NCI-H524 treated with DMSO at 0.1 percent for 48 hours (cell line): ENCODE measurements at places on chromosomes 2 and 18.

DNA sequence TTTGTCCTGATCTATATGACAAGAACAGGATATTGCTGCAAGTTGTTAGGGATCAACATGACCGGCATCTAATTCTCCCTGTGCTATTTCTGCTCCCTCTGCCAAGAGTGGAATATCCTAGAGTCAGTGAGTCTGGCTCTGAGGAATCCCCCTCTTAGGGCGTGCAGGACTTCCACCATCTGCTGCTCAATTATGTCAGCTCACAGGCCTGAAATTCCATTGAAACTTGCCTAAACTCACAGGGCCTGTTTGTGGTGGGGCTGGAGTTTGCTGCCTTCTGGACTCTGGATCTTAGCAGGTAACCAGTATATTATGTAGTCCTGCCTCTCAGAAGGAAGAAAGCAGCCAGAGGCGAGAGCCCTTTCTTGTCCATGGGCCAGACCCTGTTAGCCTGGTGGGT lies 323.0 kb downstream of the TSN start:
- peak; percentile 84 for DNase-seq

GRCh38 chr18:76075777-76076176 lies 419.3 kb downstream of the ZNF516 start:
- no peak for DNase-seq

GRCh38 chr2:109061736-109062135 lies 67.3 kb upstream of the SH3RF3 start:
- DNase-seq, result no peak

GRCh38 chr2:137888845-137889244 lies 75.4 kb upstream of the HNMT start:
- DNase-seq, result peak; percentile 40

- DNase-seq, result no peak
Observed at GRCh38 chr2:168708080-168708479, 94.4 kb upstream of the NOSTRIN start.

GRCh38 chr18:12155996-12156395 lies 62.4 kb downstream of the ANKRD62 start:
- DNase-seq, result no peak

DNA sequence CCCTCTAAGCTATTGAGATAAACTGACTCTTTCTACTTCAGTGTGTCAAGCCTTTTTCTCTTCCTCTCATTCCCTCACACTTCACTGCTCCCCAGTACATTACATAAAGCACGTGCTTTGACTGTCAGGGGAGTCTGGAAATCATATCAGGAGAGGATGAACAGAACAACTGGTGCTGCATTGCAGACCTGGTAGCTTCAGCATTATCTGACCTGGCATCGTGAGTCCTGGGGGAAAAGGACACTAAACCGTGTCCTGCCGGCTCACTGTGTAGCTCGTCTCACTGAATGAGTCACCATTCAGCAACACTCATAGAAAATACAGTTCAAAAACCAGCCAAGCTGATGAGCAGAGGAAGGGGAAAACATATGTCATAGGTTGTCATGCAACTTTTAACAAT lies 108.5 kb upstream of the UNC80 start:
- DNase-seq, result no peak

DNA sequence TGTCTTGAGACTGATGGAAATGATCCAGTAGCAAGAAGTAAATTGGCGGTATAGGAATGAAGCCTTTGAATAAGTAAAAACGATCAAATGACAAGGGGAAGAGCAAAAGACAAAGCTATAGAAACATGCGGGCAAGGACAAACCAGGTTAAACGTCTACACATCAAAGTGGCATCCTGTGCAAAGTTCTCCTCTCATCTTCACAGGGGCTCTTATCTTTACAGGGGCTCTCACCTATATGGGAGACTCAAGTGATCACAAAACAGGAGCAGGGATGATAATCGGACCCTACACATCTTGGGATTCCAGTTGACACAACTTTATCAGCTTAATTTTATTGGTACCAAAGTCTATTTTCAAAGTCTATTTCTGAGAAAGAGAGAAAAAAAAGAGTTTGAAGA lies 1778.9 kb upstream of the CELF4 start:
- no peak for DNase-seq

- peak; percentile 38 for DNase-seq
Observed at GRCh38 chr2:74708296-74708695, 54.2 kb downstream of the SEMA4F start.

GRCh38 chr2:212959471-212960117 lies 191.8 kb downstream of the IKZF2 start:
- DNase-seq, result no peak

DNA sequence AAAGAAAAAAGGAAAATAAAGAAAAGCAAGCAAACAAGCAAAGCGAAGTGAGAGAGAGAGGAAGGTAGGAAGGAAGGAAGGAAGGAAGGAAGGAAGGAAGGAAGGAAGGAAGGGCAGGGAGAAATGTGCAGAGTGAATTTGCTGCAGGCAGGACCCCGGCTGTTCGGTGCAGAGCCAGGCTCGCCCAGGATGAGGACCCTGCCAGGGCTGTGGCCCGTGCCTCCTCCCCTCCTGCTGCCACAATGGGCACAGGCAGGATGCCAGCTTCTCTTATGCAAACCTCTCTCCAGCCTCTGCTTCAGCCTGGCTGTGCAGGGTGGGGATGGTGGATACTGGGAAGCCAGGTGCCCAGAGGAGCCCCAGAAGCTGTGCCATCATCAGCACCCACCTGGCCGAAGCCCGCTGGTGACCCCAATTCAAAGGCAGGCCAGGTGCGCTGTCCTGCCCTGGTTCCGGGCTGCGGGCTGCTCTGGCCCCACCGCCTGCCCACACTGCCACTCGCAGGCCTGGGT lies 3.2 kb downstream of the GPR17 start:
- no peak for DNase-seq

DNA sequence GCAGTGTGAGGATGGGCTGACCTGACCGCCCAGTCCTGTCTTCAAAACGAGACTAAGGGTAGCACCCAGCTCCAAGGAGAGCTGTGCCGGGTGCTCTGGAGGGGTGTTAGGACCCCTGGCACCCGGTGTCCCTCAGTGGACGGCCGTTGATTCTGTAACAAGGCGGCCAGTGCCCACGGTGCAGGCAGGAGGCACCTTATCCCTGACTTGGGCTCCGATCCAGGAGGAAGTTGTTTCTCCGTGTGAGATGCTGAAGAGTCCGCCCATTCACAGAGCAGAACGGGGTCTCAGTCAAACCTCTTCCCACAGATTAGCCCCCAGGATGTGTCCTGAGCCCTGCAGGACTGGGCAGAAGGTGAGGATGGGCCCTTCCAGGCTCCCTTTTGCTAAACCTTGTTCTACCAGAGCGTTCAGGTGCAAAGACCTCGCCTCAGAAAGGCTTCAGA lies 123.0 kb downstream of the NFATC1 start:
- DNase-seq, result no peak

DNA sequence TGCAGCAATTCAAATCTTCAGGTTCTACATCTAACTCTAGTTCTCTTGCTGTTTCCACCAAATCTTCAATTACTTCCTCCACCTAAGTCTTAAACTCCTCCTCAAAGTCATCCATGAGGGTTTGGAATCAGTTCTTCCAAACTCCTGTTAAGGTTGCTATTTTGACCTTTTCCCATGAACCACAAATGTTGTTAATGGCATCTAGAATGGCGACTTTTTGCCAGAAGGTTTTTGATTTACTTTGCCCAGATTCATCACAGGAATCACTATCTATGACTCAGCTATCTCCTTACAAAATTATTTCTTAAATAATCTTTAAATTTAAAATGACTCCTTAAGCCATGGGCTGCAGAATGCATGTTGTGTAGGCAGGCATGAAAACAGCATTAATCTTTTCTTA lies 368.9 kb upstream of the TNP1 start:
- no peak for DNase-seq

- no peak for DNase-seq
Observed at GRCh38 chr2:202378662-202379358, 2.7 kb downstream of the BMPR2 start.

- no peak for DNase-seq
Observed at GRCh38 chr18:27847412-27847811, 329.5 kb downstream of the CDH2 start.

GRCh38 chr2:200430017-200430416 lies 79.9 kb downstream of the KCTD18 start:
- no peak for DNase-seq

- DNase-seq, result no peak
Observed at GRCh38 chr2:43675646-43676321, 445 bp downstream of the C1GALT1C1L start.

DNA sequence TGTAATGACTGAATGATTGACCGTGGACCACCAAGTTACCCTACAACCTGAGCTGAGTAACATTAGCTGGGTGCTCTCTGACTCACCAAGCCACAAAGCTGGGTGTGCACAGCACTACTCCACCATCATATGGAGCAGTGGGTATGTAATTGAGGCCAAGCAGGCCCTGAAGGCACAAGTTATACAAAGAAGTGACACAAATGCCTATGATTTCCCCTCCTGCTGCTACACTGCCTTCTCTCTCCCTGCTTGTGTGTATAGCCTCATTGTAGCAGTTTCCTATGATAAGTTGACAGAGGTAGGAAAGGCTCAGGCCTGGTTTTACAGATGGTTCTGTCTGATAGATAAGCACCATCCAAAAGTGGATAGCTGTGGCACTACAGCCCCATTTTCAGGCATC lies 1327.2 kb upstream of the DDX18 start:
- DNase-seq, result no peak

GRCh38 chr2:55952415-55952814 lies 28.8 kb upstream of the EFEMP1 start:
- DNase-seq, result no peak

DNA sequence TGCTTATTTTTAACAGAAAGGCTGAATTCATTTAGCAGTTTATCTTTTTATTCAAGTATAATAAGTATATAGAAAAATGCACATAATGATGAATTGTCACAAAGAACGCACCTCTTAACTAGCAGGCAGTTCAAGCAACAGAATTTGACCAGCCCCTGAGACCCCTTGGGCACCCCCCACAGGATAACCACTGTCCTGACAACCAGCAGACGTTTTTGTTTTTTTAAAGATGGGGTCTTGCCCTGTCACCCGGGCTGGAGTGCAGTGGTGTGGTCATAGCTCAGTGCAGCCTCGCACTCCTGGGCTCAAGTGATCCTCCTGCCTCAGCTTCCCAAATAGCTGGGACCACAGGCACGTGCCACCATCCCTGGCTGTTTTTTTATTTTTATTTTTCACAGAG lies 14.0 kb downstream of the PRELID3A start:
- DNase-seq, result no peak

GRCh38 chr18:65753520-65753919 lies 2.7 kb downstream of the CDH7 start:
- peak; percentile 42 for DNase-seq

DNA sequence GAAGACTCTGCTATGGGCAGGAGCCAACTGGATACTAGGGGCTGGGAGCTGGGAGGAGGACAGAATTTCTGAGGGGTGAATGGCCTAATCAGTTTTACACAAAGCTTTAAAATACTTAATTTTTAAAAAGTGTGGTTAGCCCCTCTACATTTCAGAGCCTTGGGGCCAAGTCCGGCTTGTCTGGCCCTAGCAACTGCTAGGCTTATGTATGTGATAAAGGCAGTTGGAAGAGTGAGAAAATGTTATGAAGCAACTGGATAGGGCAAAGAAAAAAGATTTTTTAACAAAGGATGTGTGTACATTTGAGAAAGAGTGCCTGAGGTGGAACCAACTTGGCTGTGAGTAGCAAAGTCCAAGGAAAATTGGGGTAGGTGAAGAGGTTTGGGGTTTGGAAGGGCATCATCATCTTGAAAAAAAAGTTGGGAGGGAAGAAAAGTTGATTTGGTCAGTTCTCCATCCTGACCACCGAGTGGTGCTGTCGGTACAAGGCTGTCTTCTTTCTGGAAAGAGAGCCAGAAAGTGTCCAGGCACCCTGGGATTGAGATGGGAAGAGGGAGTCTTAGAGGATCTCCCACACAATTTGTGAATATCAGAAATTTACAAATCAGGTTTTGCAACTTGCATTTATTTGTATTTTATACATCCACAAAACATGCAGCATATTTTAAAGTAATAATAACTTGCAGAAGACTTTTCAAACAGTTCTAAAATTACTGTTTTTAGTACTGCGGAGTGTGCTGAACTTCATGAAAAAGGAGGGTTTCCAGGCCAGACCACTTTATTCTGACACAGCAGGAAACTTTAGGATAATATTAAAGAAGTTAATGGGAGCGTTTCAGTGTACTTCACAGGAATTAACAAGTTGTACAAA lies 10.5 kb upstream of the CDK15 start:
- DNase-seq, result no peak

GRCh38 chr2:203948733-203949132 lies 12.2 kb downstream of the ICOS start:
- DNase-seq, result no peak

GRCh38 chr18:46262856-46263255 lies 158.7 kb downstream of the HAUS1 start:
- DNase-seq, result no peak

DNA sequence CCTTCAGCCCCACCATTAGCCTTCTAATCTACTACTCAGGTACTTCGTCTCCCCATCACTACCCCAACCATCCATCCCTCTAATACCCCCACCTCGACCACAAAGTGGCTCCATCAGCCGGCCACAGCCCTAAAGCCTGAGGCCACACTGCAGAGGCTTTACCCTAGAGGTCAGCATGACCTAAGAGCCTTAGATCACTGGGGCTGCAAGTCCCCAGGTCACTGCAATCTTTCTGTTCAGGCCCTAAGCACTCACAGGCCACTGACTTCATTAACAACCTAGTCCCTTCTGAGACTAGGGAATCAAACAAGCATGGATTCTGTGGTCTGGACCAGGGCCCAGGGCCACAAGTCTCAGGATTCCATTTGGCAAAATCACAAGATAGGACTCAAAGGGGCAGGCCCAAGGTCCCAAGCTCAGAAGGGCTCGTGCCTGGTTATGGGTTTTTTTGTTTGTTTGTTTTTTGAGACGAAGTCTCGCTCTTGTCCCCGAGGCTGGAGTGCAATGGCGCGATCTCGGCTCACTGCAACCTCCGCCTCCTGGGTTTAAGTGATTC lies 37.0 kb upstream of the PKDCC start:
- DNase-seq, result no peak

- no peak for DNase-seq
Observed at GRCh38 chr2:138020432-138020831, 56.2 kb downstream of the HNMT start.

GRCh38 chr2:157158111-157158510 lies 99.4 kb upstream of the GALNT5 start:
- DNase-seq, result no peak

DNA sequence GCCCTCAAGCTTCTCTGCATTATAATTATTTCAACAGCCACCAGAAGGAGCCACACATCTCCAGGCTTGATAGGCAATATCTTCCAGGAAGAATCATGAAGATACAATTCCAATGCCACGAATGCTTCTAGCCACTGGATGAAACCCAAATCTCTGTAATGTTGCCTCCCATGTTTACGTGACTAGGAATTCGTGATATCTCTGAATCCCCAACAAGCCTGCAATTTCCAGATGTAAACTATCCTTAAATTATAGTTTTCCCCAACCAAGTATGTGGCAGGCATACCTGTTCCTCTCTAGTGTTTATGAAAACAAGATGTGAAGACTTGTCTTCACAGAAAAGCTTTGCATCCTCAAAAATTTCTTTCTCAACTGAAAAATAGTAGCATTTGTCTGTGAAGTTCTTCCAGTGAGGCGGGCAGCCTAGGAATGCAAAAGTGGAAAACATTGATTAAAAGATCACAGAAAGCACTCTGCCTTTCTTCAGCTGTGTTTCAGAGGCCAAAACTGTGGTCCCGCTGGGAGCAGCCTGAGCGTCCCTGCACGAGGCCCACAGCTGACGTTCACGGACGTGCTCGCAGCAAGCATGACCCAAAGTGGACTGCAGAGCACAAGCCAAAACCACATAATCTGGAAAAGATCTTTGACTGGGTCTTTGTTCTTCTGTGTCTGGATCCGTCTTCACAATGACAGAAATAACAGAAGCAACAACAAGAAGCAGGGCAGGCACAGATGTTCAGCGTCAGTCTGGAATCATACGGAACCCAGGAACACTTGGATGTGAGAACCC lies 65.1 kb upstream of the THOC1 start:
- DNase-seq, result no peak
